Inflammatory macrophage (primary cell): ENCODE measurements at places on chromosomes 7 and 10.
A peak's percentile ranks its signal among the peaks of the same experiment; 100 is the strongest.

DNA sequence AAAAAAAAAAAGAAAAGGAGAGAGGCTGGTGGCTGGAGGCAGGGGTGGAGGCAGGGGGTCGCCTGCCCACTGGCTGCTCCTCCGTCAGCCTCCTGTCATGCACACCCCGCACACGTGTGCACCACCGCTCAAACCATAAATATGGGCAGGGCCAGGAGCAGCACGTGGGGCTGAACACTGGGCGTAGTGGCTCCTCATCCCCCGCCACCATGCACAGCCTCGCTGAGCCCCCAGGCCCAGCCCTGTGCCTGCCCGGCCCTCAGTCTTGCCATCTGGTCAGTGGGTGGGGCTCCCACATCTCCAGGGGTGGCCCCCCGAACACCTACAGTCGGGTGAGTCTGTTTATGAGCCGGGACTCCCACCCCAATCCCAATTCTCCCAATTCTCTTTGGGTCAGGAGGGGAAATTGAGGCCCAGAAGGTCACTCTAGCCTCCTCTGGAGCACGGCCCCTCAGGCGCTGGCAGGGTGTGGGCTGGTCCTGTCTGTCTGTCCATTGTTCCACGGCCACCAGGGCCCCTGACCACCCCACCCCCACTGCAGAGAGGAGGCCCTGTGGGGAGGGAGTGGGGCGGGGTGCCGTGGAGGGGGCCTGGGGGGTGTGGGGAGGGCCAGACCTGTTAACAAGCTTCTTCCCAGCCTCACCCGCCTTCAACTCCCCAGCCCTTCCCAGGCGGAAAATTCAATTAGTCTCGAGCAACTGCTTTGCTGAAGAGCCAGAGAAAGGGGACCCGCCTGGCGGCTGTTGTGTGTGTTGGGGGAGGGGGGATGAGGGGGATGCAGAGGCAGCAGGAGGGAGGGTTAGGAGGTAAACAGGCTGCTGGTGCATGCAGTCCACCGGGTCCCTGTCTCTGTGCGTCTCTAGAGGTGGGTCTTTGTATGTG lies 19.5 kb upstream of the GRIFIN start:
- DNase-seq, result no peak

- DNase-seq, result peak; percentile 77
Observed at GRCh38 chr10:103241262-103242011, 4.2 kb upstream of the RPEL1 start.

GRCh38 chr7:137685433-137686164 lies 161.2 kb downstream of the DGKI start:
- DNase-seq, result no peak

DNA sequence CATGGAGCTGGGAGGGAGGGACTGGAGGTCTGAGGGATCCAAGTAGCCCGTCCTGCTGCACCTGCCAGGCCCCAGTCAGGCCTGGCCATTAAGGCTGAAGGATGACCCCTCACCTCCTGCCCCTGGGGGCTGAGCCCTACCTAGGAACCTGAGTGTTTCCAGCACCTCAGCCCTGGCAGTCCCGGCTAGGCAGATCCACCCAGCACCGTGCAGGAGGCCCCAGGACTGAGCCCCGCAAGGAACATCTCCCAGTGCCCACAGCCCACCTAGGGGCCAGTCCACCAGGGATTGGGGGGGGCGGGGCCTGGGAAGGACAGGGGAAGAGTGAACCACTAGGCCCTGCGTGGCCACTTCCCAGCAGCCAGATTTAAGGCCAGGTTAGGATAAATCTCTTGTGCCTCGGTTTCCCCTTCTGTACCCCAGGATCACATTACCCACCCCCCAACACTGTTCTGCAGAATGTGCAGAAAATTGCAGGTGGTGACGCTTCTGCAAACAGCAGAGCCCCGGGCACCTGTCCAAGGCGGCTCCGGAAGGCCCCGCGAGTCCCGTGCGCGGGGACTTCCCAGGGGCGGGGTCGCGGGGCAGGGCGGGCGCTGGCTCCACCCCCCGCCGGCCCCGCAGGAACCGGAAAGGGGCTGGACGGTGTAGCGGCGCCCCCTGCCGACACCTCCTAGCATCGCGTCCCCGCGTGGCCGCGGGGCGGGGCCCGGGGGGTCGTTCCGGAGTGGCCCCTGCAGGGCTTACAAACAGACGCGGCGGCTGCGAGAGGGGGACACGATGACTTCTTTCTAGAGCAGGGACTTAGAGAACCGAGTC lies 55.9 kb downstream of the PWWP2B start:
- peak; percentile 72 for DNase-seq

GRCh38 chr10:58347967-58348366 lies 13.2 kb downstream of the UBE2D1 start:
- no peak for DNase-seq

GRCh38 chr7:2665359-2665791 lies 22.6 kb upstream of the AMZ1 start:
- no peak for DNase-seq

DNA sequence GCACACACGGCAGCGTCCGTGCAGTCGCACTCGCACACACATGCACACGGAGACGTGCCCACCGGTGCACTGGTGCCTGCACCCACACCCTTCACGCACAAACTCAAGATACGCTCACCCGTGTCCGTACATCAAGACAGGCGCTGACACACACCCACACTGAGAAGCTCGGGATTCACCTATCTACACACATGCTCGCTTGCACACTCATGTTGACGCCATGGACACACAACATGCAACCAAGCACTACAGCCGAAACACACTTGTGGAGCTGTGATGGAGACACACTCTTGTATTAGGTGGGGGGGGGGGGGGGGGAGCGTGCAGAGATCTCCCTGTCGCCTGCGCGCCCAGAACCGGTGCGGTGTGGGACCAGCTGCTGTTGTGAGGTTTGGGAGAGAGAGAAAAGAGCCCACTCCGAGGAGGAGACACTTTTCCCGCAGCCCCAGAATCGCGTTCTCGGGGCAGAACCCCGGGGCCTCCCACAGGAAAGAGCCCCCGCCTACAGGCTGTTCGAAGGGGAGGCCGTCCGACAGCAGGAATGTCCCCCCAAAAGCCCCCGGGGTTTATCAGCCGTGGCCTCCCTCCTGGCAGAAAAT lies 605 bp upstream of the NFKB2 start:
- DNase-seq, result peak; percentile 40
